Activated CD4-positive, CD25-positive, alpha-beta regulatory T cell treated with anti-CD3 and anti-CD28 coated beads, Interleukin-2, amount 50 U/mL, for 72 hours (primary cell): ENCODE measurements at places on chromosomes 6 and 20.

DNA sequence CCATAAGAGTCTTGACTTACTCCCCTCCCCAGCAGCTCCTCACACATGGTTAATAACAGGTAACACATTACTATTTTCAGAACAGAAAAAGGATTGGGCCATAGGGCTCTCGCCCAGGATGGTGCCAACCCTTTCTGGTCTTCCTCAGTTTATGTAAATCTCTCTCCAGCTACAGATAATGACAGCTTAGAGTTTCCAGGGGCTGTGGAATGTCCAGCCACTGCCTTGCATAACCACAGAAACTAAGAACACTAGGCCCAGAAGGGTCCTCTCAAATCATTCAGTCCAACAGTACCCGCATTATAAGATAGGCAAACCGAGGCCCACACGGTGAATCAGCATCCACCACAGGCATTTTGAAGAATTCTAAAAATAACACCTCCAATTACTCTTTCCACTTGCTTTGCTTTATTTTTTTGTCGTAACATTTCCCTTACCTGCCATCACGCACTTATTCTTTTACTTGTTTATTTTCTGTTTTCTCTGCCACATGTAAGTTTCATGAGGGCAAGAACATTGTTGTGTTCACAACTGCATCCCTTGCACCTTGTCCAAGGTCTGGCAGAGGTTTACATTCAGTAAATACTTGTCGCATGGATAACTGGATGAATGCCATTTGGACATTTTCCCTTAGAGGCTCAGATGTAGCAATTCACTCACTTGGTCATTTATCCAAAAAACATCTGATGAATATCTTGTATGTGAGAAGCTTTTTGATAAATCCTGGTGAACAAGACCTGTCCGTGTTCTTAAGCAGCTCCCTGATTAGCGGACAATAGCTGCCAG, 6.4 kb upstream of the SDC4 start:
- DNase-seq = no peak

DNA sequence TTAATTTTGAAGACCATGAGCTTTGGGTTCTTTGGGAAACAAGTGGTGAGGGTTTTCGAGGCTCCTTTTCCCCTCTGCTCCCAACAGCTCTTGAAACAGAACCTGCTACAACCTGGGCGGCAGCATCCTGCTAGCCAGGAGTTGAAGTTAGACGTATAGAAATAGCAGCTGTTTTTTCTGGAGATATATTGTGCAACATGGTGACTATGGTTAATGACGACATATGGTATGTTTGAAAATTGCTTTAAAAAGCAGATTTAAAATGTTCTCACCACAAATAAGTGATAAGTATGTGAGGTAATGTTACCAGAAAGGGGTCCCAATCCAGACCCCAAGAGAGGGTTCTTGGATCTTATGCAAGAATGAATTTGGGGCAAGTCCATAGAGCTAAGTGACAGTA, 138.9 kb downstream of the PDE7B start:
- no peak for DNase-seq

DNA sequence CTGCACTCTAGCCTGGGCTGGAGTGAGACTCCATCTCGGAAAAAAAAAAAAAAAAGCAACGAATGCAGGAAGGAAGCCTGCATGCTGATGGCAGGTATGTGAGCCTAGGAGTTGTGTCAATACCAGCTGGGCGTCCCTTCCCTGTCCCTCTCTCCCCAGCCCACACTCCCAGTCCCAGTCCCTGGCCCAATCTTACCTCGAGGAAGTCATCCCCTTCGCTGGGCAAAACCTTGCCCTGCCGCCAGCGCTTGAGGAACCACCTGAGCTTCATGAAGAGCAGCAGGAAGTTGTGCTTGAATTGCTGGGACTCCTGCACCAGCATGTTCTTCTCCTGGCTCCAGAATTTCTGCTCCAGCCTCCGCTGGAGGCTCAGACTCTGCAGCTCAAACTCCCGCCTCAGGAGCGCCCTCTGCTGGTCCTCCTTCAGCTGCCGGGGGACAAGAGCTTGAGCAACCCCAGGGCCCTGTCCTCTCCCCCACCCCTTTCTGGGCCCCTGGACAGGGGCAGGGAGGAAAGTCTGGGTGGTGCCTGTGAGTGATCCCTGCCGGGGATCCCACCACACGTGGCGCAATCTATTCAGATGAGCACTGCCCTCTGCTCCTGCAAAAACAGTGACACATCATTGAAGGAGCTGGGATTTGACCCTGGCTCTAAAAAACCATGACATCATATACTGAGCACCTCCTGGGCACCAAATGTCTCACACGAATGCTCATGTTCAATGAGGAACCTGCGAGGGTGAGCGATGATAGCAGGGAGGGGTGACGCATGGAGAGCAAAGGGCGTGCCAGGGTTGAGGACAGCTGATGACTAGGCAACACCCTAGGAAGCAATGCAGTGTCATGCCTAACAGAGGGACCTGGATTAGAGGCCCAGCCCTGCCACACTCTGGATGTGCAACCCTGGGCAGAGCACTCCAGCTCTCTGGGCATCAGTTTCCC, 35.0 kb upstream of the DSN1 start:
- DNase-seq = peak; percentile 84

GRCh38 chr20:8535403-8536261, 403.6 kb downstream of the PLCB1 start:
- no peak for DNase-seq

DNA sequence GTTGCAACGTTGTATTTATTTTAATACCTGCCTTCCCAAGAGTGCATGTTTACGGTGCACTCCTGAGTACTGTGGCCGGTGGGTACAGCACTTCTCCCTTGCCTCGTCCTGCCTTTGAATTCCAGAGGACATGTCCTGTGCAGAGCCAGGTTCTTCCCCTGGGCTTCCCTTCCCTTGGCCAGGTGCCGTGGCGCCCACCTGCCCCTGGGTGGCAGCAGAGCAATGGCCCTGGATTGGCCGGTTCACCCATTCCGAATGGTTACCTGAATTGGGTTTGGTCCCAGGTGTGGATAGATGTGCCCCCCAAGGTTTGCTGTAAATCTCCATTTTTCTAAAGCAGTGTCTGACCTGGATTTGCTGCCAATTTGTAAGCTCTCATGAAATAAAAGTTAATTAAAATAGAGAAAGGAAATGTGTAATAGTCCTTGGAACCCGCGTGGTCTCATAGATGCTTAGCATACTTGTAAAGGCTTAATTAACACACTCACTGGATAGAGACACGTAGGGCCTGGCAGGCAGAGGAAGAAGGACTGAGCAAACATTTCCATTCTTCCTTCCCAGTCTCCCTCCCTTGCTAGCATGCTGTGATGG, 40.6 kb downstream of the DTD1 start:
- no peak for DNase-seq

- peak; percentile 46 for DNase-seq
Observed at GRCh38 chr20:50992733-50993457, 30.0 kb downstream of the KCNG1 start.

DNA sequence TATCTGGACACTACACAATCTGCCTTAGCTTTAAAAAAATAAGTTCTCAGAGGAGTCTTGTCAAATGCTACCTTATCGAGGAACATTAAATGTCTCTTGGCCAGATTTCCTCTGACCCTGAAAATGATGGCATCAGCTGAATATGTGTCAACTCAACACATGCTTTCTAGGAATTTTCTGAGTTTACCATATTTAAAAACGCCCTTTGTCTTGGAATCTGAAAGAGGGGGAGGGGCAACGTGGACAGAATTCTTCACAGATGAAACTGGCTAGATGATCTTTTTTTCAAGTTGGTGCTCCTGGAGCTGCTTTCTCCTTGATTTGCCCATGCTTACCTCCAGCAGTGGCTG, 5.1 kb downstream of the SOX4 start:
- no peak for DNase-seq

DNA sequence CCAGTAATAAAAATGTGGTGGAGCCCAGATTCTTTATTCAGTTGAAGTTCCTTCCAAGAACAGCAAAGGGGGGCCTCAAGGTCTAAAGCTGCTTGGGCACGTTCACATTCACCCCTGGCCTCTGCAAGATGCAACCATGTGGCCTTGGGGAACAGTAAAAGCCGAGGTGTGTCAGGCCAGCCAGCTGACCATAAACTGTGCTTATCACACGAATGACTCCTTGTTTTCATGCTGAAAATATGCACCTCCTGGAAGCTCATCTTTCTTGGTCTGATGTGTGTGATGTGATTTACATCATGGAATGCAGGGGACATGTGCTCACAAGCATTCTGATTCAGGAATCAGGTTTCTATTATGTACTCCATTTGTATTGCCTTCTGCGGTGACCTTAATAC, 211.6 kb upstream of the MARCKS start:
- no peak for DNase-seq
